Activated T-helper 2 cell treated with anti-CD3 and anti-CD28 coated beads, Interferon-gamma antibody, Interleukin-2, Interleukin-4, amounts not matched to agents 10 μg/mL and 5 μg/mL and 100 μg/mL, durations not matched to agents 14 hours and 24 hours and 36 hours (primary cell): ENCODE measurements at places on chromosomes 3 and 15.

DNA sequence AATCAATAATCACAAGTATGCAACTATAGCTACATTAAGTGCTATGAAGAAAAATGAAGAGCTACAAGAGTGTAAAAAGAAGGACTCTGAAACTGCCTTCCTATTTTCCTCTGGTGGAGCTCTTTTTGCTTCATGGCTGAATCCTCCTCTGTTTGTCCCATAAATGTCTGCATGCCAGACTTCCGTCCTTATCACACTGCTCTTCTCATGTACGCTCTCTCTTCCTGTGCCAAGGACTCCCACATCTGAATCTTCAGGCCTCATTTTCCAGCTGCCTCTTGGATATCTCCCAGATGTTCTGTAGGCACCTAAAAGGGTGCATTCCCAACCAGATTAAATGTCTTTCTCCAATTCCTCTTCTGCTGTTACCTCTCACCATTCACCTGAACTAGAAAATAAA, 123.7 kb downstream of the MECOM start:
- no peak for DNase-seq

DNA sequence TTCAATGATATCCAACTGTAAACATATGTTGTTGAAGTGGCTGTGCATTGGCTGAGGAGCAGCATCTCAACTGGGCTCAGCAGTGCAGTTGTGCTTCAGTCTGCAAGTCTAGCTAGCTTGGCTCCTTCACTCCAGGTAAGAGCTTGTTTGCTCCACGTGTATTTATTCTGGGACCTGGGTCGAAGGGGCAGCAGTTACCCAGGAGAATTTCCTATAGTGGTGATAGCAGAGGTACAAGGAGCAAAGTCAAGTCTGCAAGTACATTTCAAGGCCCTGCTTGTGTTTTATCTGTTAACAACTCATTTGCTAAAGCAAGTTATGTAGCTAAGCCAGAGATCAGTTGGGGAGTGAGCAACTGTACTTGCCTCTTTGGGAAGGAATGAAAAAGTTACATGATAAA, 286.2 kb upstream of the UMPS start:
- no peak for DNase-seq

DNA sequence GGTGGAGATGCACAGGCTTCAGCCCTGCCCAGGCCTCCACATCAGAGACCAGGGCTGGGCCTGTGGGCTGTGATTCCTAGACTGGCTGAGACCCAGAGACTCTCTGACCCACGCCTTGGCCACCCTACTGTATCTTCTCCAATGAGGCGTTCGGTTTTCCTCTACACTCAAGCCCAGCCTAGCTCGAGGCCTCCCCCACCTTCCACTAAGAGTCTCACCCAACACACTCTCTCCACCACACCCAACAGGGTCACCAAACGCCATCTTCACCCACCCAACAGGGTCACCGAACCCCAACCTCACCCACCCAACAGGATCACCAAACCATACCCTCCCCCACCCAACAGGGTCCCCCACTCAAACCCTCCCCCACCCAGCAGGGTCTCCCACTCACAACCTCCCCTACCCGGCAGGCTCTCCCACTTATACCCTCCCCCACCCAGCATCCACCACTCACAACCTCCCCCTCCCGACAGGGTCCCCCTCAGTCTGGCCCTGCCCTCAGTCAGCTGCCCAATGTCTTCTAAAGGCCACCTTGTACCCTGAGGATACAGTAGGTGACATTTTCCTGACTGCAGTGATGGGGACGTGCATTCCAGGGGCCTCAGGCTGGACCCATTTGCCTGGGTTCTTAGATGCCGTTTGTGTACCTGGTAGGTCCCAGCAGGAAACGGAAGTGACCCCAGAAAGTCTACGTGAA, 20.4 kb downstream of the CFAP100 start:
- DNase-seq = no peak

DNA sequence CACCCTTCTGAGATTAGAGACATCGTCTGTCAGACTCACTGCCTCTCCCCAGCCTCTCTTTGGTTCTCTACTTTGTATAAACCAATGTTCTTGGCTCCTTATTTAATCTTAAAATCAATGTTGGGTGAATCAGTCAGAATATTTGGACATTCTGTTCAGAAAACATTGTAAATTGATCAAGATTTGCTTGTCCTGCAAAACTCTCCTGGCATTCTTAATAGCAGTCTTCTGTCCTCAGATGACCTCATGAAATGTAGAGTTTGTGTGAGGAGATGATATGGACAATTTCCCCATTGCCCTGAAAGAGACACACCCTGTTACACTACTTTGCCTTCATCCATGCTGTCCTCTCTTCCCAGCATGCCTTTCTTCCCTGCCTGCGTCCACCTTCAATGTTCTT, 33.6 kb downstream of the CD200R1L start:
- DNase-seq = no peak

GRCh38 chr15:82122746-82123400, 77.1 kb upstream of the MEX3B start:
- no peak for DNase-seq

GRCh38 chr3:64548200-64548889, 139.5 kb downstream of the ADAMTS9 start:
- DNase-seq = no peak

GRCh38 chr15:41941644-41942415, 30.5 kb downstream of the EHD4 start:
- no peak for DNase-seq

GRCh38 chr15:67196672-67197363, 57.6 kb downstream of the AAGAB start:
- no peak for DNase-seq

DNA sequence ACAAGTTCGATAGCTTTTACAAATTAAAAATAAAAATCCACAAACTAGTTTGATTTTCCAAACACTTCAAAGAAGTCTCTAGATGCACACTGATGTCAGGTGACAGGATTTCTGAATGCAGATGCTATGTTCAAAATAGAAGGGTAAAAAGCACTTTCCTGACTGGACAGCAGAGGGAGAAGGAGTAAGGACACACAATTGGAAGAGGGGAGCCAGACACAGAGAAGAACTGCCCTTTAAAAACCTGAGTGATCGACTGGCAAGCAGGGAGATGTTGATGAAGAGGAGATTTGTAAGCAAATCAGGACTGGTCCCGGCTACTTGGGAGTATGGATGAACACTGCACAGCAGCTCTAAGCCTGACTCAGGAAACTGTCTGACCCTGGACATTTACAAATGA, 612.8 kb downstream of the MAGI1 start:
- DNase-seq = no peak

- no peak for DNase-seq
These were observed 25.5 kb upstream of the SKOR1 start for GRCh38 chr15:67799801-67800205.

GRCh38 chr15:31867536-31868442, 162.5 kb upstream of the CHRNA7 start:
- DNase-seq = peak; percentile 45

DNA sequence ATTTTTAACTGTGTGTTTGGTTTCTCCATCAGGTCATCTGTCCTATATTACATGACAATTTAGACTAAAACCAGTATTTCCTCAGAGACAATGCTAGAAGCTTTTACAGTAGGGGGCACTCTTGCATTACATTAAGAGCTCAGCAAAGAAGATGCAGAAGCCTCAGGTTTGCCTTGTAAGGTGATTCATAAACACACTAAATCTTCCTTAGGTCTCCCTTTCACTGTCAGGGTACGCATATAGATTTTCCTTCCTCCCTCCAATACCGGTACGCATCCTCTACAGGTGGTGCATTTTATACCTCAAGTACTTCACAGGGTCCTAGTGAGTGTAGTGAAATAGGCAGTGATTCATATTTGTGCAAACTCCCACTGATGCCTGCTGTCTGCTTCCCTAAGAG, 46.5 kb downstream of the CD86 start:
- DNase-seq = no peak

DNA sequence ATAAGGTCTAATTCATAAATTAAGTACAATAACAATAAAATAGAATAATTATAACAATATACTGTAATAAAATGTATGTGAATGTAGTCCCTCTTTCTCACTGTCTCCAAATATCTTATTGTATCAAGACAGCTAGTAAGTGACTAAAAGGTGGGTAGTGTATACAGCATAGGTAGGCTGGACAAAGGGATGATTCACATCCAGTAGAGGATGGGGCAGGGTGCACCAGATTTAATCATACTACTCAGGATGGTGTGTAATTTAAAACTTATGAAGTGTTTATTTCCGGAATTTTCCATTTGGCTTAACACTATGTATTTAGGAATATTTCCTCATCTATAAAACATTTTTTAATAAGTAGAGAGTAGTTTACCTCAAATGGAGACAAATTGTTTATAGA, 876.1 kb upstream of the CADM2 start:
- no peak for DNase-seq

- DNase-seq = no peak
These were observed 29.9 kb downstream of the ACP3 start for GRCh38 chr3:132346841-132347736.

- DNase-seq = no peak
These were observed 67.0 kb downstream of the PPCDC start for GRCh38 chr15:75090388-75090734.

GRCh38 chr15:59317211-59317610, 55.5 kb downstream of the MYO1E start:
- DNase-seq = no peak

- DNase-seq = no peak
These were observed 37.5 kb downstream of the CTDSPL start for GRCh38 chr3:37899101-37899707.

- DNase-seq = no peak
These were observed 33.2 kb downstream of the TM4SF4 start for GRCh38 chr3:149507491-149508324.

GRCh38 chr3:134799393-134799792, 4.3 kb downstream of the EPHB1 start:
- DNase-seq = no peak

DNA sequence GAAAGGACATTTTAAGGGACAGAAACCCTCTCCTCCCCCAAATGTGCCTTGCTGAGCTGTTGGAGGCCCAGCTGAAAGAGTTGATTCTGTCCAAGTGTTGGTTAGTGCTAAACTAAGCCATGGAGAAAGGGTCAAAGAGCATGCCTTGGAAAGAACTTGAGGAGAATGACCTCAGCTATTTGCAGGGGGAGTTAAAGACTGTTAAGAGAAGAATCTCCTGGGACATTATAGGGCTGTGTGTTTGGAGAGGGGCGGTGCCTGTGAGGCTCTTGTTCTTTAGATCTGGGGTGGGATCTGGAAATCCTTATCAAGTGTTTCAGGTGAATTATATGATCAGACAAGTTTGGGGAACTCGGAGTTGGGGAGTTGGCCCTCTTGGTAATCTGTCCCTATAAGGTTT, 13.0 kb downstream of the FNDC3B start:
- DNase-seq = no peak

DNA sequence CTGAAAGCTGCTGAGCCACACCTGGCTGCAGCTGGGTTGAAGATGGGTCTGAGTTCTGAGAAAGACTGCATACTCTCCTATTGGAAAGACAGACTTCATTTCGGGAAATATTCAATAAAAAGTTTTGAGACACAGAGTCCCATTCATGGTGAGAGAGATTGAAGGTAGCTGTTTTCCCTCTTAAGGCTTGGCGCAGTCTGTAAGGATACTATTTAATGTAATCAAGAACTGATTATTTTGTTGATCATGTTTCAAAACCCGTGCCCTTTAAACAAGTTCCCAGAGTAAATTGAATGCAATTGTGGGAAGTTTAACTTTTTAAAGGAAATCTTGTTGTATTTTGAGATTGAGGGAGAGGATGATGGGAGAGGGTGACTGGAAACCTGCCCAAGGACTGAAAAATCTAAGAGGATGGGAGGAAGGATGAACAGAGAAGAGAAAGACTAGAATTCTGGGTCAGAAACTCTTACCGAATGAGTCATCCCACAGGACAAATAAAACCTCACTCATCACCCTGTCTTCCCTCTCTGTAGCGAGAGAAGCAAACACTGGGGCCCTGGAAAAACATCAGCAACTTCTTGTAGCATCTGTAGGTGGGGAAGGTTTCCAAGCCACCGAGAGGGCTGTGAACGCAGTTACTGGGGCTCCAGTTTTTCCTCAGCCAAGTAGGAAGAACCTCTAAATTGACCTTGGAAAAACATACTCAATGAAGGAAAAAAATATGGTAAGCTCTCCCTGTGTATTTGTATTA, 193.2 kb upstream of the TPRG1 start:
- DNase-seq = no peak

DNA sequence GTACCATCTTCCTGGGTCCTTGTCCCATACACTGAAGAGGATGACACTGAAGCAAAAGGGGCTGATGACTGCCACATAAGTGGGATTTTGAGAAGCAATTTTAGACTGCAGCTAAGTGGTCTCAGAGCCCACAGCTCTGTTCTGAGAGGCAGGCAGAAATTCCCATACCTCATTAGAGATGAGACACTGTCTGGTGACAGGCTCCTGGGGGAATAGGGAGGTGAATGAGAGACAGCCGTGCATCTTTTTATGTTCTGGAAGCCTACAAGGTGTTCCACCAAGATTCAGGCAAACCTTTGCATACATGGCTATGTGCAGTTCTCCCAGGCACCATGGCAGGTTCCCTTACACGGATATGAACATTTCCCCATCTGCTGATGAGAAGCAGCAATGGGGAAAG, 47.2 kb downstream of the LIMD1 start:
- no peak for DNase-seq

- no peak for DNase-seq
These were observed 33.7 kb downstream of the TMOD3 start for GRCh38 chr15:51863131-51863530.

GRCh38 chr3:42682301-42683070, 2.9 kb upstream of the KLHL40 start:
- no peak for DNase-seq

DNA sequence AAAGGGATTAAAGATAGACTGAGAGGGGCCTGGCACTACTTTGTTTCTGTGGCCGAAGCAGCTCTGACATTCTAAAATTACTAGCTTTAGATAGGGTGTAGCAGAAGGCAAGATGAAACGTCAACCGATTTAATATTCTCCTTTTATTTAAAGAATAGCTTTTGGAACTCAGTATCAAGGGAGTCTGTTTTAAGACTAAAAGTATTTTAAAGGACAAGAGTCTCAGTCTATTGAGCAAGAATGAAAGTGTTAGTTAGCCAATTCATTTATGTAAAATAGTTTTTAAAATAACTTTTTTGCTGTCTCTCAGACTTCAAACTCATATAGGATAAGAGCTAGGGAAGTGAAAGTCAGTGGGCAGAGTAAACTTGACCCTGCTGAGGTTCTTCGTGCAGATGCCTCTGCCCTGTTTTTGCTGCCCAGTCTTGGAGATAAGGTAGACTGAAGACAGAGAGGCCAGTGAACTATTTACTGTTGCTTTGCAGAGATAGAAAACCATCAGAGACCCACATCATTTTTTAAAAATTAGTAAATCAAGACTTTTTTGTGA, 1090.9 kb downstream of the ROBO2 start:
- DNase-seq = no peak
